ENCODE measurements at places on chromosomes 2 and 18. TPM values are rescaled to one million over a fixed set of nuclear protein-coding genes. Genes with fewer than 3 reads are reported as not detected.

Gene ACVR1
- 18.0 TPM for total RNA-seq

Gene CHN1
- total RNA-seq: 2.2 TPM

Gene HNRNPLL
- 41.6 TPM for total RNA-seq

Gene FEV
- total RNA-seq: 6.5 TPM

Gene UGT1A8
- 16.8 TPM for total RNA-seq

Gene SCN2A
- 0.05 TPM for total RNA-seq

Gene CLIP4
- 7.7 TPM for total RNA-seq

Gene BUB1
- 14.7 TPM for total RNA-seq

Gene SERPINB13
- total RNA-seq: not detected

Measured in colonic mucosa (tissue), 4 donors.